ENCODE measurements at places on chromosomes 7 and 10.

GRCh38 chr7:87653178-87653577 is 25.0 kb downstream of the RUNDC3B start:
- DNase-seq: no peak

DNA sequence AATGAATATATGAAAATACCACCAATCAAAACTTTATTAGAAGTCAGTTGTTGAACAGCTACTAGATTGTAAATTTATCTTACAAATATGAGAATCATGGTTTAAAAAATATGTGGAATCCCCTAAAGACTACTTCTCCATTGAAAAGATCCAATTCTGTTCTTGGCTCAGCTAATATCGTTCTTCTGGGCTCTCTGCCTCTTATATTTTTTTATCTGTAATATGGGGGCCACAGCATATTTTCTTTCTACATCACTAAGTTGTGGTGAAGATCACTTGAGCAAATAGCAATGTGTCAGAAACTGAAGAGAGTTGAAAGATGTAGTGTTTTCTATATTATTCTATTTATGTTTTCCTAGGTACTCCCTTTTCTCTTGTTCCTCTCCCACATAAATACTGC is 198.1 kb downstream of the FZD1 start:
- no peak for DNase-seq

DNA sequence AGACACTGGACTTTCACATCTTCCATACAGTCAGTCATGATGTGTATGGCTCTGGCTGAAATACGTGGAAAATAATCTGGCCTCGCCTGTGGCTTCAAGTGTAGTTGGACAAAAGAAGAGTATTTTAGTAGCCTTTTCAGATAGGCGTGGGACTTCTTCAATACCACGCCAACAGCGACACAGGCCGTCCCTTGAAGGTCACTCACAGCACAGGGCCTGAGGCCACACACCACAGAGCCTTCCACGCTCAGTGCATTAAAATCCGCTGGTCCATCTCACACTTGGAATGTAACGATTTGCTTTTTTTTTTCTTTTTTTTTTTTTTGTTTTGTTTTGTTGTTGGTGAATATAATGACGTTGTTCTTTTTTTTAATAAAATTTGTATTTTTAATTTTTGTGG is 51.8 kb upstream of the SUN1 start:
- no peak for DNase-seq

GRCh38 chr10:118286051-118286838 is 55.9 kb downstream of the FAM204A start:
- no peak for DNase-seq

DNA sequence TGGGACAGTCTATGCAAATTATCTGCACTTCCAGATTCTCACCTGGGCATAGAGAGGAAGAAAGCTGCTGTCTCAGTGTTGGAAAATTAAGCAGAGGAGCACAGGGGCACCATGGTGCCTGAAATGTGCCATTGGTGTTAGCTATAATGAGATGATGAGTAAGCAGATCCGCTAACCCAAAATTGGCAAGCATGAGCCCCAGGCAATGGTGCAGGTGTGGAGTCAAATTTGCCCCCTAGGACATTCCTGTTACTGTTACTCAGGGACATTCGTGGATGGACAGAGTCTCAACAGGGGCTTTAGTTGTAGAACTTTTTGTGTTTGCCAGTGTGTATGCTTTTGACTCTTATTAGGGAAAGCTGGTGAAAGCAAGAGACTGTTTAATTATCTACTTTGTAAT is 385.2 kb upstream of the KLF6 start:
- no peak for DNase-seq

- no peak for DNase-seq
These were observed 61.8 kb downstream of the INHBA start for GRCh38 chr7:41641011-41641664.

DNA sequence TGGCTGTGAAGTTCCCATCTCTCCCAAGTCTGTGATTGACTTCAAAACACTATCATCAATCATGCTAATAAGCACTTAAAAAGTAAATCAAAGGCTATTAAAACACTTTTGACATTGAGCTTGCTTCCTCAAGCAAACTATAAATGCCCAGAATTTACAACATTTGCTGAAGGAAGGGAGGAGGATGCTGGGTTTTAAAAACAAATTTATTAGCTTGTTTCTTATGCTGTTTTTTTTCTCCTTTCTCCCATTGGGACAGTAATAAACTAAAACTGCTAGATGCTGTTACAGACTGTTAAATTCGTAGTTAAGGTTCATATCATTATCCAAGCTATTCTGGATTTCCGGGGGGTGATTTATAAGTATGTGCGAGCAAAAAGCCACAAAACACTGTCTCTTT is 250.5 kb downstream of the SORCS1 start:
- no peak for DNase-seq

- no peak for DNase-seq
These were observed 12.1 kb downstream of the TAS2R40 start for GRCh38 chr7:143233816-143234532.

GRCh38 chr10:29807163-29807806 is 172.5 kb upstream of the SVIL start:
- DNase-seq: no peak

- no peak for DNase-seq
These were observed 22.4 kb upstream of the DMTF1 start for GRCh38 chr7:87129848-87130247.

DNA sequence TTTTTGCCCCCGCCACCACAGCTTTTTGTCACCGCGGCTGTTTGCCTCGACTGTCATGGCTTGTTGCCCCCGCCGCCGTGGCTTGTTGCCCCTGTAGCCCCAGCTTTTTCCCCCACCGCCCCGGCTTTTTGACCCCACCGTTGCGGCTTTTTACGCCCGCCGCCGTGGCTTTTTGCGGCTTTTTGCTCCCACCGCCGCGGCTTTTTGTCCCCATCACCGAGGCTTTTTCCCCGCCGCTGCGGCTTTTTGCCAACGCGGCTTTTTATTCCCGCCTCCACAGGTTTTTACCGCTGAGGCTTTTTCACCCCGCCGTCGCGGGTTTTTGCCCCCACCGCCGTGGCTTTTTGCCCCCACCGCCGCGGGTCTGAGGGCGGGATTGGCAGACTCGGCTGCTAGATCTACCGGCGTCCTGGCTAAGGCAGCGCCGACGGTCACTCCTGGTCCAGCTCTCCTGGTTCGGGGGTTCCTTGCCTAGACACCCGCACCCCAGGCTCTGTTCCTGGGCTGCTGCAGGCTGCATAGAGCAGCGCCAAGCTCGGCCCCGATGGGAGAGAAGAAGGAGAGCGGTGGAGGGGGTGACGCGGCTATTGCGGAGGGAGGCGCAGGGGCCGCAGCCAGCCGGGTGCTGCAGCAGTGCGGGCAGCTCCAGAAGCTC is 637.7 kb downstream of the ZNF716 start:
- DNase-seq: no peak

- no peak for DNase-seq
These were observed 142.0 kb downstream of the HDAC9 start for GRCh38 chr7:18637516-18637915.

- DNase-seq: no peak
These were observed 132.0 kb downstream of the CFAP58 start for GRCh38 chr10:104485632-104486031.

DNA sequence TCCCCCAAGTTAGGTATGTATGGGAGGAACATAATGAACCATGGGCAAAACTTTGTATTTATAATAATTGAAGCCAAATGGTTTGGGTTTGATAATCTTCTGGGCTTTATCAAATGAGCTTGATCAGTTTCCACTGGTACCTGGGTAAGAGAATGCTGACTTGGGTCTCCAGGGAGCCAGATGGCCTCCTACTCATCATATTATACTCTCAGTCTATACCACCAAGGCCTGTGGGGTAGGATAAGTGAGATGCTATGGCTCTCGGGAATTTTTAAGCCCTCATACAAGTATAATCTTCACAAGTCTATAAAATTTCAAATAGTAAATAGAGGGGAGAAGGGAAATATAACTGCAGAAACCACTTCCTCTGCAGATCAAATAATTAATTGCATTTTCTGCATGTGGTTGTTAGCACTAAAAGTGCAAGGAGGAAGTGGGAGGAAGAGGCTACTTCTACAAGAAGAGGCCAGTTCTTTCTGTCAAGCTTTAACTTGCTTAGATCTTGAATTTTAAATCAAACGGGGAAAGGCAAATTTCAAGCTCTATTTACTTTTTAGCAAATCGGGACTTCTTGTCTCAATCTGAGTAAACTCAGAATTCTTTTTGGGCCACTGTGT is 349.0 kb downstream of the SORCS1 start:
- no peak for DNase-seq

- DNase-seq: no peak
These were observed 166.6 kb downstream of the ARHGAP21 start for GRCh38 chr10:24556750-24557742.

DNA sequence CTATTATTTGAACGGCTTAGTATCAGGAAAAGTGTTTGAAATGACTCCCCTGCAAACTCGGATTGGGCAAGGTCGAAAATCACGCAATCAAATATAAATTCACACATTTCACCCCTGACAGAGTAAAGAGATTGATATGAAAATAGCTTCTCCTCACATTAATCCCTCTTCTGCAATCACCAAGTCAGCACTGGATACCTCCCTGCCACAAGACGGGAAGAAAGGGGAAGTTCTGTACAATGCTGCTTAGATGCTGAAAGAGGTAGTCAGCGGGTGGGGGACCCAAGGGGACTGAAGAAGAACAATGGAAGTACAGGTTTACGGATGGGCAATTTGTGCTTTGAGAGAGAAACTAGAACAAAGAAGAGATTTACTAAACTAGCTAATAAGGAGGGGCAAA is 72.0 kb upstream of the ANK3 start:
- DNase-seq: no peak

DNA sequence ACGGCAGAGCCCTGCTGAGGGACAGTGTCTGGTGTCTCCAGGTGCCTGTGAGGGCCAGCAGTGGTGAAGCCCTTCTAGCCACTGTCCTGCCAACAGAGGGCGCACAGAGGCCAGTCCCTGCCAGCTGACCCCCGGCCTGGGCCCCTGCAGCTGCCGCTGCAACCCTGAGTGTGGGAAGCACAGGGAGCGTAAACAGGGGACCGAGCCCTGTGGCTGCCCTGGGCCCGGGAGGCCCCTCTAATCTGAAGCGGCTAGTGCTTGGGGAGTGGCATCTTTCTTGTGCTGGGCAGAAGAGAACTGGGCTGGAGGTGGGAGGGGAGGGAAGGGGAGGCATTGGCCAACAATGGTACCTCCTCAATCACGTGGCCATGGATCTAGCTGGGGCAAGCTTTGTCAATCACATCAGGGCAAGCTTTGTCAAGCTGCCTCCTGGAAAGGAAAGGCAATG is 34.6 kb downstream of the TRIM8 start:
- DNase-seq: no peak

- DNase-seq: no peak
These were observed 1.2 kb downstream of the FERD3L start for GRCh38 chr7:19143881-19144574.

- DNase-seq: no peak
These were observed 61.7 kb upstream of the SHH start for GRCh38 chr7:155874010-155874409.

DNA sequence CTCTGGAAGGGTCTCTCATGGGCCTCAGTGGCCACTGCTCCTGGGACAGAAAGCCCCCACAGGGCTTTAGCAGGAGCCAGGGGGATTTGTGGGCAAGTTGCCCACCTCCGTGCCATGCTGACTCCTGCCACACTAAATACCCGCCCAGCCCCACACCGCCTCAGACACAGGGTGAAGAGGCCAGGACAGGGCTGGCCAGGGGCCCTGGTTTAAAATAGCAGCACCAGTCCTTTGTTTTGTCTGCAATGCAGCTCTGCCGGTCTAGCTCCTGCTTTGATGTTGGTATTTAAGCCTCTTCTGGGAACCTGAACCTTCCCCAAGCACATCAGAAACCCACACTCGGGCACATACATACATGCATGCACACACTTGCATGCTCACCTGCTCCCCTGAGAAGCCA is 14.4 kb upstream of the TNRC18 start:
- DNase-seq: no peak

DNA sequence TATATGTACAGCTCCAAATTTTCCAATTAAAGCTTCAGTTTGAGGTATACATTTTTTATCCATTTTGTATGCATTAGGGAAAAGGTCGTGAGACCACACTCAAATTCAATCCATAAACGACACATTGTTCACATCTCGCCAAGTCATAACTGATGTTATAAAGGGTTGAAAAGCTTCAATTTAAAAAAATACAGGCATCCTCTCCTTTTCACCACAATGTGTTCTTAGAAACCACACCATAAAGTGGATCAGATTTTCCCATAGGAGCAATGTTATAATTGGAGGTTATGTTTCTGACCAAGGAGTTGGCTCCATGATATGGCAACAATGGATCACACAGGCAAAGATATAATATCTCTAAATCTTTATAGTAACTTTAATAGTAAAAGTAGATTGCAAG is 663.6 kb downstream of the PARD3 start:
- no peak for DNase-seq

- no peak for DNase-seq
These were observed 847.2 kb downstream of the CCSER2 start for GRCh38 chr10:85175635-85176034.

DNA sequence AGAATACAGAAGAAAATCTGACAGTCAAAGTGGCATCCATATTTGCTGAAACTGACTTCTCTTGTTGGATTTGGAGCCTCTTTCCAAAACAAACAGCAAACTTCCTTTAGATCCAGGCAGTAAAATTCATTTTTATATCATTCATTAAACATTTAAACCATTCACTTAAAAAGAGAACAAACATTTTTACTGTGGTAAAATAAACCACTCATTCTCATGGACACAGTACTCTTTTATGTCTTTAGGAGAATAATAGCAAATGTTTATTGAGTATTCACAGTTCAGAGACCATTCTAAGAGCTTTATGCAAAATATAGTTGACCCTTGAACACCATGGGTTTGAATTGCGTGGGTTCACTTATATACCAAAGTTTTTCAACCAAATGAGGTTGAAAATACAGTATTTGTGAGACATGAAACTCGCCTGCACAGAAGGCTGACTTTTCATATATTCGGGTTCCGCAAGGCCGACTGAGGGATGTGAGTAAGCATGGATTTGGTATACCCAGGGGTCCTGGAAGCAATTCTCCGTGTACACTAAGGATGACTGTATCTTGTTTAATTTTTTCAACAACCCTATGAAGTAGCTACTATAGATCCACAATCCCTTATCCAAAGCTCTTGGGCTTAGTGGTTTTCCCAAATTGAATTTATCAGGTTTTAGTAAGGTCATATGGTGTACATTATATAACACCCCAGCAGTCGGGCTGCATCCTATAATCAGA is 49.1 kb downstream of the ATXN7L1 start:
- no peak for DNase-seq

- DNase-seq: no peak
These were observed 44.2 kb upstream of the DPYSL4 start for GRCh38 chr10:132142396-132143161.

DNA sequence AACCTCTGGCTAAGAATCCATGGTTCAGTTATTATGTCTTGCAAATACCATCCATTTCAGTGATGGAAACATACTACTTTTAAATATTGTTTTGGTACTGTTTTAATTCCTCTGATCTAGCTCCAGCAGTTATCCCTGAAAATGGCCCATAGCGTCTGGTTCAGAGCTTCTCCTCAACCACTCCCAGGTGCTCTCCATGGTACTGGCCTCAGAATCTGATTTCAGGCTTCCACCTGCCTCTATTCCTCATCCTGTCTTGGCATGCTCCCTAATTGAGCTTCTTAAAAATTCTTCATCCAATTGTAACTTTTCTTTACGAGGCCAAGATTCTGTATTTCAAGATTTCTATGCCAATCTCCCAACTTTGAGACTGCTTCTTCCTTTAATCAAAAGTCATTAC is 236.3 kb downstream of the HTR7 start:
- DNase-seq: no peak

- no peak for DNase-seq
These were observed 453.4 kb upstream of the PODXL start for GRCh38 chr7:132009778-132010177.

- no peak for DNase-seq
These were observed 7.3 kb downstream of the AKAP9 start for GRCh38 chr7:91947948-91948347.

- no peak for DNase-seq
These were observed 332.1 kb downstream of the CRPPA start for GRCh38 chr7:16089191-16089590.
